NB4 (cell line): ENCODE measurements at places on chromosomes 12 and 14.
A peak's percentile ranks its signal among the peaks of the same experiment; 100 is the strongest.

- DNase-seq, result no peak
Observed at GRCh38 chr12:21054334-21054733, 76.7 kb upstream of the SLCO1B1 start.

GRCh38 chr12:48183876-48184548 is 568 bp downstream of the CCDC184 start:
- DNase-seq, result no peak

- no peak for DNase-seq
Observed at GRCh38 chr14:79395061-79395460, 816.2 kb downstream of the DIO2 start.

- no peak for DNase-seq
Observed at GRCh38 chr12:44976246-44976645, 74.7 kb downstream of the DBX2 start.

DNA sequence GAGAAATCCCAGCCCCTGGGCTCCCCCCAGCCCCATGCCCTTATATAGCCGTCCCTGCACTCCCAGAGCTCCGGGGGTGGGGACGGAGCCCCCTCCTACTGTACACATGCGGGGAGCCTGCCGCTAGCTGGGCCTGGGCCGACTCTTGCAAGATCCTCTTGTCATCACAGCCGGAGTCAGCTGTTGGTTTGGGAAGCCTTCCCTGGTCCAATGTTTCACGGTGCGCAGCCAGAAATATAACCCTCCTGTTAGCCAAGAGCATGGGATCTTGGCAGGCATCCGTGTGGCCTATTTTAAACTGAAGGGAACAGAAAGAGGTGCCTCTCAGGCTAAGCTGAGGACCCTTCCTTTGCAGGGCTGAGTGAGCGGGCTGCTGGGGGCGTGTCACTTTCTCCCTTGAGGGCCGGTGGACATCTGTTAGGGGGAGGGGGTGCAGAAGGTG is 175.3 kb downstream of the TSPAN9 start:
- DNase-seq, result no peak

- DNase-seq, result no peak
Observed at GRCh38 chr12:91896286-91897024, 249.2 kb downstream of the BTG1 start.

DNA sequence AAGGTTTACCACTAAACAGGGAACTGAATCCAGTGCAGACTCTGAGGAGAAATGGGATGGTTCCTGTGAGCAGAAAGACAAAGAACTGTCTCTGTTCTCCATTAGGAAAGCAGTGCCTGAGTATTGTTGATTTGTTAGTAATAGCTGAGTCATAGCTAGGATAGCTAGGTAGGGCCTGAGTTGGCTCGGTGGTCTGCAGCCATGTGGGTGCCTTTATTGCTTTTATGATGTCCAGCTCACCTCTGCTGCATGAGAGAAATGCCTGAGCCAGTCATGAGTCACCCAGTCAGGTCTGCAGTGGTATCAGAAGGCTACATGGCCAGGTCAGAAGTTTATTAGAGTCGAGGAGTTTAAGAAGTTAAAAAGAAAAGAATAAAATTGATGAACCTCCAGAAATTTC is 24.2 kb downstream of the TRHDE start:
- DNase-seq, result no peak

DNA sequence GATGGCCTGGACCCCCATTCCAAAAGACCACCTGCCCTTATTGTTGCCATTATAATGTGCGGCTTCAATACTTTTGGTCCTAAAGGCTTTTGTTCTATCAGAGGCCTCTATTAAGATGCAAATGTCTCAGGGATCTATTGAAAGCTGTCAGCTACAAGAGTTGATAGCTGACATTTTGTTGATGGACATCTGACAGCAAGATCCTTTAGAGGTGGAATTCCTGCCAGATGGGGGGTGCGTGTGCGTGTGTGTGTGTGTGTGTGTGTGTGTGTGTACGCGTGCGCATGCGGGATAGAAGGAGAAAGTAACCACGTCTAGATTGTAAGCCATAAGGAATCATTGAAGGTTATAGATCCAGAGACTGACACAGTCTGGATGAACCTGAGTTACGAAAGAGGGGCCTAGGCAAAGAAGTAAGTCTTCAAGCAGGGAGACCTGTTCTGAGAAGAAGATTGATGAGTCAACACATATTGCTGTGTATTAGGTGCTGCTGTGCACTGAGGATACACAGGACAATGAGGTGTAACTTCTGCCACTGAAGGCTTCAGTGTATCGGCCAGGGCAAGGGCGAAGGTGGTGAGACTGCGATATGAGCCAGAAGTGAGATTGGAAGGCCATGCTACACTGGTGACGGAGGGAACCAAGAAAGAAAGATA is 89.2 kb downstream of the PRMT8 start:
- DNase-seq, result no peak

DNA sequence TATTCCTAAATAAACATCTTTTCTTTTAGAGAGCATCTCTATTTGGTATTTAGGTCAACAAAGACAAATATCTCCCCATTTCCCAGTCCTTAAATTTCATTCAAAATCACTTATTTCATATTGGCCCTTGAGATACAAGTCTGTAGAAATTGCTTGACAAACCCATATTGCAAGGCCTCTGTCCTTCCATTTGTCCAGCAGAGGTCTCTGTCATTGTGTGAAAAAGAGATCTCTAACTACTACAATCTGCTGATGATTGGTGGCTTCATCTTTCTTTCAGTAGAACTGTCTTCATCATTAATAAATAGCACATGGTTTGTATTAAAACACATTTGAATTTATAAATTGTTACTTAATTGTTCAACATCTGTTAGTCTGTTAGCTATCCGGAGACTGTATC is 252.6 kb downstream of the ACSS3 start:
- DNase-seq, result peak; percentile 9

GRCh38 chr14:65639216-65639615 is 226.7 kb downstream of the FUT8 start:
- DNase-seq, result no peak

DNA sequence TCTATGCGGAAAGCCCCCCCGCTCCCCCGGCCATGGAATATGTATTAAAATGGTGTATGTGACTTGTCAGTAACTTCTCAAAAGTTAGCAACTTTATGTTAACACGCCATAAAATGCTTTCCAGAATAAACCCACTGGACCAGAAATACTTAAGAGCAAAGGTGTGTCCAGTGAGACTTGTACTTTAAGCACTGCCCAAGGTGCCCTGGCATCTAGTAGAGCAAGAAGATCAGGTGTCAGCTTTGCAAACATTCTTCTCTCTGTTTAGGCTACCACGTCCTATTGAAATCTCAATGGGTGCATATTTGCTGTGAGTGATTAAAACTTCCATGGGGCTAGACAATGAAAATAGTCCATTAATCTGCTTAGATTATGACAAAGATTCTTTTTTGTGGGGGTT is 201.2 kb downstream of the ESR2 start:
- DNase-seq, result no peak

DNA sequence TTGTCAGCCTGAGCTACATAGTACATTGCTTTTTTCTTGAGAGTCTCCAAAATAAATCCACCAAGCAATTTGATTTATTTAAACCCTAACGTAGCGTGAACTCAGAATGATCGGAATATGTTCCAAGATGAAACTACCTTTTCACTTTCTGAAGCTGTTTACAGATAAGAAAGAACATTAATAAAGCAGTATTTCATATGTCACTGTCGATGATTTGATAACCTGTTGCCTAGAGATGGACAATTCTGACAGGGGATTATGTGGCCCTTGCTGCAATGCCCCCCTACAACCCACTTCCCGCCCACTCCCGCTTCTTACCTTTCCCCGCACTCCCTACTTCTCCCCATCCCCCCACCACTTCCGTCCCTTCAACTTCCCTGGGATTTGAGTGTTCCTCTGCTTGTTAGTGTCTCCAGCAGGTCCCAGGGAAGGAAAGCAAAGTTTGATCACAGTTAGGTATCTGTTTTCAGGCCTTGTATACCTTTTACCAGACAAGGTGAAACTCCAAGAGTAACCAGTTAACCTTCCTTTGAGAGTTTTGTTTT is 229.2 kb upstream of the HMGA2 start:
- DNase-seq, result no peak

DNA sequence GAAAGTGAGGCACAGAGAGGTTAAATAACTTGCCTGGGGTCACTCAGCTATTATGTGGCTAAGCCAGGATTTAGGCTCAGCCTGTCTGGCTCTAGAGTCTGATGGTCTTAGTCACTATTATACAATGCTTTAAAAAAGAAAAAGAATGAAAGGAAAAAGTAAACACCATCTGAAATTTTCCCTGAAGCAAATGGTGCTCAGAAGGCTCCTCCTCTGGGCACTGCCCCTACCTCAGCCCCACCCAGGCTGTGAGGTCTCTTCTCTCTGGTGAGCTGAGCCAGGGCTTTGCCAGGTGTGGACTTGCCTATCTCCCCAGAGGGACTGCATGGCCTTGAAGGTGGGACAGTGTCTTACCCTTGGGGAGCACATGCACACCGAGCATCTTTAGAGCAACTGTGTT is 117.5 kb upstream of the DYRK2 start:
- no peak for DNase-seq

GRCh38 chr14:57870686-57871457 is 5.0 kb upstream of the SLC35F4 start:
- DNase-seq, result no peak

DNA sequence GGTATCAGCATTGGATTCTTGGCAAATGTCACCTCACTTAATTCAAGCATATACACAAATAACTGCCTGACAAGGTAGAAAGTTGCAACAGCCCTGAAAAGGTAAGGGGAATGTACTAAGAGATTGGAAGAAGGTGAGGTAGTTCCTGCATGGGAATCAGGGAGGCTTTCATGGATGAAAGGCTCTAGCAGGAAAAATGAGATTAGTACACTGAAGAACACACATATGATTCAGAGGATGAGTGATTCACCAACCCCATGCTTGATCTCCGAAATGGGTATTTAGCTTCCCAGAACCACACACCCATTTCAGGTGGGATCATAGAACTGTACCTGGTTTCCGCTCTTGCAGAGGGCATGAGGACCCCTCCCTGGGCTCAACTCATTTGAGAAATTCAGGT is 65.8 kb downstream of the PAH start:
- DNase-seq, result no peak
